GM23338 (cell line): ENCODE measurements at places on chromosomes 13 and 19. TPM values are rescaled to one million over a fixed set of nuclear protein-coding genes. Genes with fewer than 3 reads are reported as not detected.

The CCL25 gene
- total RNA-seq: 0.52 TPM in 1 of 2 replicates, not detected in the other

DNA sequence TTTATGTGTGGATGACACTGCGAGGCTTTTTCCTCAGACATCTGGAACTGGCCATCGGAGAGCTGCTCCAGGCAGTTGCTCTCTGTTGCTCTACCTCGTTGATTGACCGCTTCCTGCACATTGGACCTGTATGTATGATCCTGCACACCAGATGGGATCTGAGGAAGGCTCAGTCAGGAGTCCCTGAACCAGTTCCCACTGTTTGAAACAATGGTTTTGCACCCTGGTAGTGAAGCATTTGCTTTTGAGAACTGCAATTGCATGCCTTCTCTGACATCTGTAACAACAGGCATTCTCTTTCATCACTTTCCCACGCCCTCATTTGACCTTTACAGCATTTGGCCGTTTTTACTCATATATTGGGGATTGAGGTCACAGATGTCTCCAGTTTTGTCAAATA is 61.1 kb upstream of the NPAS1 start:
- no peak overlapping the region; the same call in 1 of the 2 replicates for H3K27ac ChIP-seq
- H3K4me1 ChIP-seq: peaks cover 11% of the 10 kb centered on the region
- H3K36me3 ChIP-seq: no peaks in the 10 kb centered on the region
- no peaks in the 10 kb centered on the region for H3K27me3 ChIP-seq
- H3K4me3 ChIP-seq: no peak overlapping the region
- peak; percentile 35 for DNase-seq

DNA sequence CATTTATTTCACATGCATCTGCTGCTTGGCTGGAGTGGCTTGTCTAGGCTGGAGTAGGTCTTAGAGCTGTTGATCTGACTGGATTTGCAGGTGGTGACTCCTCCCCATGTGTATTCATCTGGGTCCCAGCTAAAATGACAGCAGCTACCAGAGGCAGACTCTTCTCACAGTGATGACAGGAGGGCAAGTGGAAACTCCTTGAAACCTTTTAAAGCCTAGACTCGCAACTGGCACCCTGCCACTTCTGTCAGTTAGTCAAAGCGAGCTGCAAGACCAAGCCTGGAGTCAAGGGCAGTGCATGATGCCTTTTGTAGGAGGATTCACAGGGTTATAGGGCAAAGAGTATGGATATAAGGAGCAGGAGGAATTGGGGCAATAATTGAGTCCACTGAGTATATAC is 65.2 kb downstream of the TEX26 start:
- H3K36me3 ChIP-seq: no peaks in the 10 kb centered on the region
- no peak overlapping the region for H3K27ac ChIP-seq
- DNase-seq: no peak
- H3K4me1 ChIP-seq: no peaks in the 10 kb centered on the region
- H3K27me3 ChIP-seq: no peaks in the 10 kb centered on the region
- H3K4me3 ChIP-seq: no peak overlapping the region

DNA sequence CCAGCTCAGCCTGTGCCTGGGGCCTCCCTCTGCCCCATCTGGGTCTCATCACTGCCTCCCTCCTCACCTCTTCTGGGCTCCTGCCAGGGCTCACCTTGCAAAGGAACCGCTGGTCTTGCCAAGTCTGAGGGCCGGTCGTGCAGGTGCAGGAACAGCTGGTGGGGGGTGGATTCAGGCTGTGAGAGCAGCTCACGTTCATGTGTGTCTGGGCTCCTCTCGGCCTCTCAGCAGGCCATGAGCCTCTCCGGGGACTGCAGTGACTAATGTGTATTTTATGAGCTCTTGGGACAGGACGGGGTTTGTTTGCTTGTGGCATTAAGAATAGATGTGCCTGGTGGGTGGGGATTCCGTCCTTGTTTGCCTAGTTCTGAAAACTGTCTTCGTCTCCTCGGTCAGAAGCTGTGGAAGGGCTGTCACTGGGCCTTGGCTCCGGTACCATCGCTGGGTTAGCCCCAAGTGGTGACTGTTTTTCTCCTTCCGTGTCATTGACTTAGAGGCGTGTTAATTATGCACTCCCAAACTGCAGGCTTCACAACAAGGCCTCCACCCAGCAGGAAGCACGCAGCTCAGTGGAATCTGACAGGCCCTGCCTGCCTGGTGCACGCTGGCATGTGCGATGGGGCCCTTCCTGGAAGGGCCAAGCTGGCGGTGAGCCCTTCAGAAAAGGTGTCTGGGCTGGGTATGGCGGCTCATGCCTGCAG is 77.6 kb downstream of the KDM4B start:
- no peak for DNase-seq
- H3K27ac ChIP-seq: no peak overlapping the region
- no peaks in the 10 kb centered on the region for H3K36me3 ChIP-seq
- no peaks in the 10 kb centered on the region for H3K4me1 ChIP-seq
- no peak overlapping the region for H3K4me3 ChIP-seq

GRCh38 chr13:91348906-91349435 is 1.5 kb downstream of the MIR17HG start:
- H3K4me1 ChIP-seq: peaks cover 28% of the 10 kb centered on the region
- peak; percentile 84 for DNase-seq
- H3K36me3 ChIP-seq: peaks cover 47% of the 10 kb centered on the region
- no peaks in the 10 kb centered on the region for H3K27me3 ChIP-seq

DNA sequence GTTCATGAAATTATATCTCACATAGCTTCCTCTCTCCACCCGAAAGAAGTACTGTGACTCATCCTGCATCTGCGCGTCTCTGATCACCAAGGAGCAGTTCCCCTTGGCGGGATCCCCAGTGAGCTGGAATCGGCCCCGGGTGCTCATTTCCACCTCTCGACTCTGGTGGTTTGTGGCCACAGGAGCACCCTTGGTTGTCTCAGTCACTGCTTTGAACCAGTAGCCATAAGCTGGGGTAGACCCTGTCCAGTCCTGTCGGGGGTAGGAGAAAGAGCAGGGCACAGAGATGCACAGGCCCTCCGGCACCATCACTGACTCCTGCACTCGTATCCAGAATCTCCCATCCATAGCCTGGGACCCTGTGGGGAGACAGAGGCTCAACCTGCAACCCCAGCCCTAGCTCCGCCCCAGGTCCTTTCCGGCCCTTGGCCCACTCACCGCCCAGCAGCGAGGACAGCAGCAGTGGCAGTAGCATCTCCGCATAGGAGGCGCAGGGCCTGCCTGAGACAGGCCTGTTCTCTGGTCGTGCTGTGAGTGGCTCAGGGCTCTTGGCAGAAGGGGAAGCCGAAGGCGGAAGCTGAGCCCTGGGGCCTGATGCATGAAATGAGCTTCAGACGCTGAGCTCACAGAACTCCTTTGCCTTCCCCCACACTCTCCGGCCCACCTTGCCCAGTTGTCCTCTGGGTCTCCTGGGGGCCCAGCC is at the start of gene SIGLEC10:
TSS of gene SIGLEC10 (minus strand) at position 536 of the 703 bp plus-strand sequence. CDS start at position 475, 61 bp downstream.
- H3K27ac ChIP-seq: no peak within 1 kb of the TSS
- no peak within 1 kb of the TSS for H3K4me3 ChIP-seq
- peak; percentile 46 for DNase-seq

DNA sequence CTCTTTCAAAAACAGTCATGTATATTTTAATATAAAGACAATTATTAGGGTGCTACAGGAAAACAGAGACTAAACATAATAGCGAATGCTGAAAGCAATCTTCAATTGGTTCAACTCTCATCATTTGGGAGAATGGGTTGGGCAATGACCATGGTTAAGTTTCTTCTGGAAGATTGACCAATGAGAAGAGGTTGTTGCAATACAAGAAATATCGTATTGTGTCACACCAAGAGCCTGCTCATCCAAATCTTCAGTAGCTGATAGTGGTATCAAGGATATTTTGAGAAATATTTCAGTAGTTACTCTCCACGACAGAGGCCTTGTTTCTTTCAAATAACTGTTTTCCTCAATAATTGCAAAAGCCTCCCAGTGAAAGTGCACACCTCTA is 83.0 kb upstream of the FNDC3A start:
- no peaks in the 10 kb centered on the region for H3K27me3 ChIP-seq
- no peaks in the 10 kb centered on the region for H3K4me1 ChIP-seq
- H3K36me3 ChIP-seq: no peaks in the 10 kb centered on the region
- no peak overlapping the region for H3K4me3 ChIP-seq
- H3K27ac ChIP-seq: no peak overlapping the region
- no peak for DNase-seq

- no peak overlapping the region for H3K4me3 ChIP-seq
- no peaks in the 10 kb centered on the region for H3K4me1 ChIP-seq
- DNase-seq: no peak
- H3K27ac ChIP-seq: no peak overlapping the region
- H3K27me3 ChIP-seq: peaks cover 13% of the 10 kb centered on the region
- no peaks in the 10 kb centered on the region for H3K36me3 ChIP-seq
Measured at GRCh38 chr19:3378352-3379150, 12.2 kb downstream of the NFIC start.

- no peak overlapping the region for H3K27ac ChIP-seq
- H3K36me3 ChIP-seq: no peaks in the 10 kb centered on the region
- no peak overlapping the region for H3K4me3 ChIP-seq
- H3K4me1 ChIP-seq: no peaks in the 10 kb centered on the region
Measured at GRCh38 chr19:3140667-3141038, 4.8 kb downstream of the GNA15 start.
